Hematopoietic multipotent progenitor cell treated with erythropoietin and hydrocortisone succinate and interleukin-3 and kit ligand, for 17 days (in vitro differentiated cells): ENCODE measurements at places on chromosomes 2 and 18.

DNA sequence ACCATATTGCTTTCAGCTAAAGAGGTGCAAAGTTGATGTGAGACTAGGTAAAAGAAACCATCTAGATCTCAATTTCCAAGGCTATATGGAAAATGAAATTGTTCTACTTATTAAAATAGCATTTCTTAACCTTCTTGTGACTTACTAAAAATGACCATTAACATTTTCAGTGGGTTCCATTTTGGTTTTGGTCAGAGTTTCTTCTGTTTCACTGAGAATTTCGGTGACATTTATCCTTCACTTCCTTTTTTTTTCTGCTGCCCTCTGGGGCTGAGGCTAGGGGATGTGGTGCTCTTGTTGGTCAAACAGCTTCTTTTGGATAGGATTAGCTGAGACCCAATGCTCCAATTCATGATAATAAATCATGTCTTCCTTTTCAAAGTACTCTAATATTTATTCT, 44.3 kb upstream of the REL start:
- no peak for DNase-seq

GRCh38 chr18:37567061-37567993, 1.7 kb upstream of the CELF4 start:
- no peak for DNase-seq

DNA sequence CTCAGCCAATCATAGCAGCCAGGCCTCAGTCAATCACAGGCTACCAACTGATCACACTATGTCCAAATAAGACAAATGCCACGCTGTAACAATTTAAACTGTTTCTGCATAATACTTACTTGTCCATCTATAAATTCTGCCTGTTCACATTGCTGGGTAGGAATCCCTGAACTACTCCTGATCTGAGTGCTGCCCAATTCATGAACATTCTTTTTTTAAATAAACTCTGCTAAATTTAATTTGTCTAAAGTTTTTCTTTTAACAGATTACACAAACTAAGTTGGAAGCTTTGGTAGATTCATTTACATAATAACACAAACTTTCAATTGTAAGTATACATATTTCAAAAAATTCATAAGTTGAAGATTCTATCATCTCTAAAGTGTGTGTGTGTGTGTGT, 583.0 kb downstream of the ERBB4 start:
- DNase-seq, result no peak

DNA sequence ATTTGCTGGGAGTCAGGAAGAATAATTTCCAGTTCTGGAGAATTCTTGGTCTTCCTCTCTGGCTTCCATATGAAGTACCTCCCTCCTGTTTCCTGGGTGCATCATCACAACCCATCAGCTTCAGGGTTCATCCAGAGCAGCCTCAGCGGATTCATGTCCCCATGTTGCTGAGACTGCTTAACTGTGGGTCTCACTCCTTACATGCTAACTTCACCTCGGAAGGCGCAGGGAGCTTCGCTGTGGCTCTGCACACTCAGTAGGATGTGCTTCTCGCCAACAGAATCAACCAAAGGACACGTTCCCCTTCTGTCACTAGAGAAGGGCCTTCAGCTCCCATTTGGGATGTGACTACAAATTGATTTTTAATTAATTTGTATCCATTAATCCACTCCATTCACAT, 24.2 kb downstream of the FBLN7 start:
- DNase-seq, result no peak

GRCh38 chr2:160516547-160517365, 23.1 kb upstream of the RBMS1 start:
- no peak for DNase-seq

GRCh38 chr2:196468394-196468793, 171.1 kb upstream of the CCDC150 start:
- DNase-seq, result no peak

- DNase-seq, result no peak
Measured at GRCh38 chr2:105772362-105772761, 27.6 kb downstream of the NCK2 start.

DNA sequence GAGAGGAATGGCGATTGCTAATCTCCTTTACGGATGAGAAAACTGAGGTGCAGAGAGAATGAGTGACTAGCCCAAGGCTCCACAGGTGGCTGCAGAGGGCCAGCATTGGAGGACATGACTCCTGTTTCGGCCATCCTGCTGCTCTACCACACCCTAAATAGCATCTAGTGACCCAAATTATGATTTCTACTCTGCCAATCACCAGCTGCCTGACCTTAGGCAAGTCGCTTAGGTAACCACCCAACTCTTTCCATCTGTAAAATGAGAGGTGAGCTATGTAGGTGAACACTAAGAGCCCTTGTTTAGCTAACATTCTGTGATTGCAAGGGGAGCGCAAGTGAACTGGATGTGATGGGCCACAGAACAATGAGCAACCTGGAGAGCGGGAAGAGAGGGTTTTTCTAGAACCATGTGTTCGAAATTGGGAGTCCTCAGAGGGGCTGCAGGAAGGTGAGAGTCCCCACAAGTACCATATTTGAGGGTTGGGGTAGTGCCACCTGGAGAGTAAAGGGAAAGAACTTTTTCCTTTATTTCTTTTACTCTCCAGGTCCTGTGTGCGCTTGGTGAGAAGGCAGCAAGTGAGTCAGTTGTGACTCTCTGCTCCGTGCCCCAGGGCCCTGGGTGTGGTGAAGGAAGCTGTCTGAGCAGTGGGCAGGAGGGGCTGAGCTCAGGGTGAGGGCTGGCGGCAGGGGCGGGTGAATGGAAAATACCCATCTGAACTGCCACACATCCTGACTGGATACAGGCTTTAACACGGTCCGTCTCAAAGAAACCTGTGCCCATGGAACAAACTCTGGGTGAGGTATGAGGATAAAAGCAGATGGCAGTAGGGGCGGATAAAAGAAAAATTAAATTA, 2.4 kb downstream of the CYP27C1 start:
- no peak for DNase-seq

DNA sequence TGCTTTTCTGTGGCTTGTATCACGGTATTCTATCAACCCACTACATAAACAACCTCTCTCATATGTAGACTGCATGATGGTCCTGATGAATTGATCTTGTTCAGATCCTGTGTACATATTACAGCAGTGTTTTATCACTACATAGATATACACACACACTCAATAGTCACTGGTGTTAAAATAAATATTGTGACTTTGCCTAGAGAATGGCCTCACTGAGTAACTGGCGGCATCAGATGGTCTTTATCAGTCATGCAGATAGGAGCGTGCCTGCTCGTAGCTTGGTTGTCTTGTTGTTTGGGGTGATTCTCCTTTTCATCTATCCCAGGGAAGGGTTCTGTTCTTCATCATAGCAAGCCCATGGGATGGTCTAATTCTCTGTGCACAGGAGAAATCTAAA, 18.4 kb upstream of the CTAGE1 start:
- DNase-seq, result no peak

- DNase-seq, result no peak
Measured at GRCh38 chr18:11081009-11081532, 68.3 kb downstream of the PIEZO2 start.

GRCh38 chr2:131105950-131106801, 1.0 kb downstream of the PLEKHB2 start:
- DNase-seq, result peak; percentile 79

- no peak for DNase-seq
Measured at GRCh38 chr2:23492337-23492675, 107.3 kb downstream of the KLHL29 start.
